ENCODE measurements at places on chromosomes 2 and 18.

DNA sequence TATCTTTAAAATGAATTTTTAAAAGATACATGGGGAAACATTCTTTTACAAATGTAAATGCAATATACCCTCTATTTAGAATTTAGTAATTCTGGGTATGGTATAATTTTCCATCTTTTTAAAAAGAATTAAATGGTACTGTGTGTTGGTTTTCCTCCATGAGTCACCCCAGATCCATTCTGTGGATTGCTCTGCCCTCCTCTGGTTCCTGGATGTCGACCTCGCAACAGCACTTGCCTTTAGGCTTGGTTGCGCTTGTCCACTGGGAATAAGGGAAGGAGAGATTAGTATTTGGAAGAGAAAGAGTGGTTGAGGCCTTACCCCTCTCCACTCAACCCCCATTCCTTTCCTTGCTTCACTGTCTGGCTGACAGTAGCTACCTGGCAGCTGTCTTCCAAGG is 90.4 kb downstream of the FTCDNL1 start:
- no peak for DNase-seq

DNA sequence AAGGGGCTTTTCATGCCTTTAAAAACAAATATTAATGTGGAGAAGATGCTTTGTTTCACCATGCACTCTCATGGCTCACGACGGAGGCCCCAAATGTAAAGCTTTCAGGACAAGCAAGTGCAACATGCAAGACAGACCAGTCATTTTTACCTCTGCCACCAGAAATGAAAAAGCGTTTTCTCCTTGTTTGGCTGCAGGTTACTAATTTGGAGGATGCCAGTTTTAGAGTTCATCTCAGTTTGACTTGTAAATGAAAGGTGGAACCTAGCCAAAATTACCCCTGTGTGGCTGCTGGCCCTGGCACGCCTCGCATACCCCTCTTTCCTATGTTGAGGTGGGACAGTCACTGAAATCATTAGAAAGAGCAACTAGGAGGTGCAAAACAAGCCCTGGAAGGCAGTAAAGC is 138.6 kb downstream of the BCL2 start:
- DNase-seq = no peak

GRCh38 chr18:51582551-51582950 is 385.1 kb upstream of the MEX3C start:
- no peak for DNase-seq

- no peak for DNase-seq
These were observed 1279.9 kb upstream of the NRXN1 start for GRCh38 chr2:52311862-52312261.

- peak; percentile 46 for DNase-seq
These were observed 502 bp downstream of the TUBB6 start for GRCh38 chr18:12308386-12309100.

DNA sequence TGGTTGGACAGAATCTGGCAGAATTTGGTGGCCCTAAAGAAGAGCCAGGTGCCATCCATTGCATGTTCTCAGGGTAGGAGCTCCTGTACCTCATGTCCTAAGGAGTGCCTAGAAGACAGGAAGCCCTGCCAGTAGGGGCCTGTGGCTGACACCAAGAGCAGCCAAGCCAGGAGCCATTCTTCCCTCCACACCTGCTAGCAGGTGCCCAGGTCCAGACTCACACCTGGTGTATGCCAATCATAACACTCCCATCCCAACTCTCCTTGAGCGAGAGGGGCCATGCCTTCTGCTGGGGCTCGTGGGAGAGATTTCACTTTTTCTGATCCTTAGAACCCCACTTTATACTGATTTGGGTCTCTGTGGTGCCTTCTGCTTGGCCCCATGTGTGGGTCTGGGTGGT is 26.5 kb upstream of the TMEM37 start:
- DNase-seq = no peak

DNA sequence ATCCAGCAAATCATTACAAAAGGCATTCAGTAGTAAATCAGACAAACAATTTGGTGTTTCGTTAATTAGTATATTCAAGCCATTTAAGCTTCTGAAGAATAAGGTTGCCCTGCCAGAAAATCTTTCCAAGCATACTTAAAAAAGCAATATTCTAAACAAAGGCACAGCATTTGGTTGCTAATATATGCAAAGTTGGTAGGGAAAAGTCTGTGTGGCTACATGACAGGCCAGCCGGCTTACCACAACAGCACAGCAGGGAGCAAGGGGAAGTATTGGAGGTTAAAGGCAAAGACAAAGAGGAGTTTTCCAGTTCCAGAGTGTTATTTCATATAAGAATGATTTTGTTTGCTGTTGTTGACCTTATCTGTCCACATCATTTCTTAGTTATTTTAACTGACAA is 282.3 kb downstream of the MBD5 start:
- DNase-seq = peak; percentile 35

DNA sequence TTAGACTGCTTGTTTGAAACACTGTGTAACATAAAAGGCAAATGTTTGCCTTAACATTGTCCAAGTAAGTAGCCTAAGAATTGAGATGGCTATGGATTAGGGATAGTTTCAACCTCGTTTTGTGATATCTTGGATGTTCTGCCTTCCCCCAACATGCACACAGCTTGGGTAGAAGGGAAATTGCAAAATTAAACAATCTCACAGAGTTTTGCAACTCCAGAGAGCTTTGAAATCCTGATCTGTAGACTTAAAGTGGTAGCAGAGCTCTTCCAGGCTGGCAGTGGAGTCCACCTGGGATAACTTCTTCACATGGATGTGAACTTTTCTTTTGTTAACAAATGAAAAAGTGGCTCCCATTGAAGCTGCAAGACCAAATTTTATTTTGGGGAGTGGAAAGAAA is 59.6 kb downstream of the CHRNA1 start:
- DNase-seq = peak; percentile 57

DNA sequence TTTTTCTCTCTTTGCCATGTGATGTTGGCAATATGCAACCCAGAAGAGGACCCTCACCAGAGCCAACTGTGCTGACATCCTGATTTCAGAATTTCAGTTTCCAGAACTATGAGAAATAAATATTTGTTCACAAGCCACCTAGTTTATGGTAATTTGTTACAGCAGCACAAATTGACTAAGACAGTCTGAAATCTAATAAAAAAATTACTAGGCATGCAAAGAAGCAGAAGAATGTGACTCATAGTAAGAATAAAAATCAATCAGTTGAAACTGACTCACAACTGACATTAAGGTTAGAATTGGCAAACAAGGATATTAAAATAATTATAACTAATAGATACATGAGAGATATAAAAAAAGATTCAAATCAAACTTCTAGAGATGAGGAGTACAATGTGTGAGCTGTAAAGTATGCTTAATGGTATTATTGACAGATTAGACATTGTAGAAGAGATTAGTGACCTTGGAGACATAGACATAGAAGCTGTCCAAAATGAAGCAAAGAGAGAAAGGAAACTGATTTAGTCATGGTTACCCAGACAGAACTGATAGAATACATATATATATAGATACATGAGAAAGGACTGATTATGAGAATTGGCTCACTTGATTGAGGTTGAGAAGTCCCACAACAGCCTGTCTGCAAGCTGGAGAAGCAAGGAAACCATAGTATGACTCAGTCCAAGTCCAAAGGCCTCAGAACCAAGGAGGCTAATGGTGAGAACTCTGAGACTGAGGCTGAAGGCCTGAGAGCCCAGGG is 27.8 kb upstream of the TTC39C start:
- DNase-seq = no peak

DNA sequence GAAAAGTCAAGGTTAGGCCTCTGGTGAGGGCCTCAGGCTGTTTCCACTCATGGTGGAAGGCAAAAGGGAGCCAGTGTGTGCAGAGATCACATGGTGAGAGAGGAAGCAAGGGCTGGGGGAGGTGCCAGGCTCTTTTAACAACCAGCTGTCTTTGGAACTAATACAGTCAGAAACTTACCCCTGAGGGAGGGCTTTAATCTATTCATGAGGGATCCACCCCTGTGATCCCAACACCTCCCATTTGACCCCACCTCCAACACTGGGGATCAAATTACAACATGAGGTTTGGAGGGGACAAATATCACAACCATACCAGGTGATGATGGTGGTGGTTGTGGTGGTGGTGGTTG is 10.9 kb downstream of the POLI start:
- DNase-seq = no peak

- no peak for DNase-seq
These were observed 7.5 kb downstream of the MBOAT2 start for GRCh38 chr2:8996006-8996405.

GRCh38 chr2:136381722-136382633 is 264.0 kb upstream of the CXCR4 start:
- DNase-seq = no peak

GRCh38 chr2:129813404-129813803 is 166.1 kb upstream of the RAB6C start:
- peak; percentile 43 for DNase-seq

GRCh38 chr18:65352186-65352585 is 398.6 kb upstream of the CDH7 start:
- DNase-seq = no peak

- DNase-seq = no peak
These were observed 8.0 kb upstream of the ACYP2 start for GRCh38 chr2:54107455-54107764.

DNA sequence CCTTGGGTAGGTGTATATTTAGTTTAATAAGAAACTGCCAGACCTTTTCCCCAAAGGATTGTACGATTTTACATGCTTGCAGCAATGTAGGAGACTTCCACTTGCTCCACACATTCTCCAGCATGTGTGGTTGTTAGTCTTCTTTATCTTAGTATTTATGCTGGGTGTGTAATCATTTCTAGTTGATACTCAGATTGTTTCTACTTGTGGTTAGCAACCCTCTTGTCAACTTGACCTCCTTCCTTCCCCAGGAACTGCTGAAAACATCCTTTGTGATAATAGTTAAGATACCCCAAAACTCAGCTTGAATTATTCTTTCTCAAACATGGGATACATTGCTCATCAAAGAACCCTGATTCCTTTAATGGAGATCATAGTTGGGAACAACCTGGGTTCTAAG is 37.2 kb upstream of the CYBRD1 start:
- DNase-seq = no peak

DNA sequence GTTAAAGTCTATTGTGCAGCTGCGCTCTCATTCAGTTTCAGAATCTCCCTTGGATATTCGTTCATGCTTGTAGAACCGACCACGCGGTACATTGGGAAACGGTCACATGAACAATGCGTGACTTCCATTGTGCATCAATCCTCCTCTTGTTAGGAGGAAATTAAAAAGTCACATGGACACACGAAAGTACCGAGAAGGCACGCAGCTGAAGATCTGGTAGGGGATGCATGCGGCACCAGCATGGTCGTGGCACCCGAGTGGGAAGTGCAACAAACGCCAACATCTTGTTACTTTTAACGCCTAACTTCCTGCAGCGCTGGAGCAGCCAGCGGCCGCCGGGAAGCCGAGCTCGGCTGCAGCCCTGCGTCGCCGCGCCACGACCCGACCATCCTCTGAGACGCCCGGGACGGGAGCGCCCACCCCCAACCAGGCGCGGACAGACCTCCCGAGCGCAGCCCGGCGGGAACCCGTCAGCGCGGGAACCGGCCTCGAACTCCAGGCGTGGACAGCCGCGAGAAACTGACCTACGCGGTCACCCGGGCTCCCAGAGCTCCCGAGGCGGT is 412 bp downstream of the OSBPL1A start:
- peak; percentile 59 for DNase-seq

DNA sequence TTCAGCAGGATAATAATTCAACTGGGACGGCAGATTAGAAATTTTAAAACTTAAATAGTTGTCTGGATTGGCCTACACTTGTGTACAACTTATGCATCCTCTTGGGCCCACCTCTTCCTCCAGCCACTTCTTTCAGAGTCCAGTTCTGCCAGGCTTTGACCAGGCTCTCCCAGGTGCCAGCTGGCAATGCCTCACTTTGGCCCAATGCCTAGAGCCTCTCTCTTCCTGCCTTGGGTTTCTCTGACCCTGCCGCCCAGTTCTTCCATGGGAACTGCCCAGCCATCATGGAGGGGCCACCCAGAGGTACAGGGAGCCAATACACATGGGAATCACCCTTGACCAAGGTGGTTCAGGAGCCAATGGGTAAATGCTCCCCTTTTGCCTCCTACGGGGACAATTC is 135.5 kb downstream of the IRS1 start:
- DNase-seq = no peak

- no peak for DNase-seq
These were observed 102.7 kb downstream of the SLC25A12 start for GRCh38 chr2:171791361-171791760.
